ENCODE measurements at places on chromosomes 7 and 10.

- no peak for DNase-seq
Observed at GRCh38 chr10:70175516-70175915, 5.2 kb upstream of the SAR1A start.

- no peak for DNase-seq
Observed at GRCh38 chr10:67618116-67618515, 77.9 kb downstream of the CTNNA3 start.

GRCh38 chr7:77674878-77675277, 21.4 kb upstream of the RSBN1L start:
- DNase-seq, result no peak

GRCh38 chr10:22579826-22580225, 134.6 kb downstream of the PIP4K2A start:
- no peak for DNase-seq

DNA sequence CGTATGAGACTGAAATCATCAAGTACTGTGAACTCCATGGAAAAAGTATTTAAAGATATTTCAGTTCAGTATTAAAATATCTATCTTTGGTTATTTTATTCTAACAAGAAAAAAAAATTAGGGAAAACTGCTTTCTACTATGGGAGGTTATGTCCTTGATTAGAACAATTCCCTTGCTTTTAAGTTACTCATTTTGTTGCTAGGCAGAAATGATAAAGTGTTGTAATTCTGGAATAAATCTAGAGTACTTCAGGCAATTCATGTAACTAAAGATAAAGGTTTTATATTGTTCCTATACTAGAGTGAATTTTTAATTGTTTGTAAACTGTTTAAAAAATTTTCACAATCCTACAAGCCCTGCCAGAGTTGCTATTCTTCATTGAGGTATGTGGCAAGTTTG, 92.0 kb downstream of the BBS9 start:
- DNase-seq, result no peak

- DNase-seq, result peak; percentile 39
Observed at GRCh38 chr10:72260976-72261783, 12.5 kb upstream of the DDIT4 start.

- no peak for DNase-seq
Observed at GRCh38 chr7:130970696-130971095, 236.7 kb upstream of the KLF14 start.

- DNase-seq, result no peak
Observed at GRCh38 chr7:53996876-53997275, 545.3 kb upstream of the VSTM2A start.

GRCh38 chr10:5040010-5040673, 36.5 kb upstream of the AKR1C2 start:
- no peak for DNase-seq

DNA sequence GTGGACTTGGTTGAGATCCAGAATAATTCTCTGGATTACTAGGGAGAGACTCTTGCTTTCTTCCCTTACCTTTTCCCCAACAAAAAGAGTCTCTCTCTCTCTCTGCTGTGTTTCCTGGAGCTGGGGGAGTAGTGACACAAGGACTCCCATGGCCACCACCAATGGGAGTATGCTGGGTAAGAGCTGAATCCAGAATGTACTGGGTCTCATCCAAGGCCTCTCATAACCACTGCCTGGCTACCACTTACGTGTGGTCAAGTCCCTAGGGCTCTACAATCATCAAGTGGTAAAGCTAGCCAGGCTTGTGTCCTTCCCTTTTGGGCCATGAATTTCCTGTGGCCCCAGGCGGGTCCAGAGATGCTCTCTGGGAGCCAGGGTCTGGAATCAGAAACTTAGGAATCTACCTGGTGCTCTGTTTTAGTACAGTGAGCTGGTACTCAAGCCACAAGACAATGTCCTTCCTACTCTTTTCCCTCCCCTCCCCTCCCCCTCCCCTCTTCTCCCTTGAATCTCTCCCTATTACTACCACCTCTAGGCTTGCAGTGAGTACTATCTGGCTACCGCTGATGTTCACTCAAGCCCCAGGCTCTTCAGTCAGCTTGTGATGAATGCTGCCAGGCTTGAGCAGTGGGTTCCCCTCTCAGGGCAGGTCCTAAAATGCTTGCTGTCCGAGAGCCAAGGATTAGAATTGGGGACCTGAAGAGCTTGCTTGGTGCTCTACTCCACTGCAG, 196.6 kb downstream of the BBS9 start:
- DNase-seq, result no peak

GRCh38 chr10:6445671-6446316, 134.3 kb downstream of the PRKCQ start:
- peak; percentile 54 for DNase-seq

- DNase-seq, result no peak
Observed at GRCh38 chr7:154566877-154567276, 436.0 kb downstream of the PAXIP1 start.

GRCh38 chr10:88440541-88440940, 142.6 kb downstream of the RNLS start:
- DNase-seq, result no peak

GRCh38 chr7:2530071-2530987, 10.8 kb downstream of the LFNG start:
- DNase-seq, result peak; percentile 82

DNA sequence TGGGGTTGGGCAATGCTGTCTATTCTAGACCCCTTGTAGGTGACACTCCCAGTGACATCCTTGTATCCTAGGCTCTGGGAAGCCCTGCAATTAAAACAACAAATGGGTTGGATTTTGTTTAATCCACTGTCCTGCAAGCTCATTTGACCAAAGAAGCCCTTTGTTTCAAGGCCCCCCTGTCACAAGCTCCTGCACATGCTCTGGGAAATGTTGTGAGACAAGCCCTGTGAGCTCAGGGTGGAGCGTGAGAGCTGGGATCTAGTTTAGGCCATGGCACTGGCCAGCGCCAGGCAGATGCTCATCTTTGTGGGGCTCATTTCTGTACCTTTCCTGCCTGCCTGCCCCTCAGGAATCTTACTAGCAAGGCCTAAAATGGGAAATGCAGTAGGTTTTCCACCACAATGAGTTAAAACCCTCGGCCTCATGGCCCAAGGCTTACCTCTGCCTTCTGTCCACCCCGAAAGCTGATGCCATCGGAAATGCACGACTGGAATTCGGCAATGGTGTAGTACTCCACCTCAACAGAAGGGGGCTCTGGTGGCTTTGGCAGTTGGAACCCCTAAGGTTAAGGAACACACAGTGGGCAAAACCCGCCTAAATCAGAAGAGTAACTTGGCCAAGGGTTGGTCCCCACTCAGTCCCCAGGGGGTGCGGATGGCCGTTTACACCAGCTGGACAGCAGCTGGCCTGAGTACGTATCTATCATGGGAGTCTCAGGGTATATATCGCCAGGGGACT, 112.0 kb downstream of the NEURL1 start:
- no peak for DNase-seq

DNA sequence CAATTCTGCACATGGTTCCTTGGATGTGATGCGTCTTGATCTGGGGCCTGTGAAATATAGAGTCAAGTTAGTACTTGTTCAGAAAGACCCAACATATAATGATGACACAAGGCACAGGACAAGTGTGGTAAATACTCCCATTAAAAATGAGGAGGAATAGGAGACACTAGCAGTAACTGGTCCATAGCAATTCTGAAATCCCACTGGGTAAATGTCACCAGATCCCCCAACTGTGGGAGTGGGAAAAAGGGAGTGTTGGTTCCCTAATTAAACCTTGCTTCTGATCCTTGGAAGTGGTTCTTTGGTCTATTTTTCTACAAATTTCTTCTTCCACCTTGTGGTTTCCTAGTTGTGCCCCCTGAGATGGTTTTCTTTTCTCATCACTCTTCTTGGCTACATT, 62.5 kb upstream of the NRP1 start:
- no peak for DNase-seq

- DNase-seq, result no peak
Observed at GRCh38 chr7:130369110-130369711, 11.1 kb upstream of the CPA1 start.

DNA sequence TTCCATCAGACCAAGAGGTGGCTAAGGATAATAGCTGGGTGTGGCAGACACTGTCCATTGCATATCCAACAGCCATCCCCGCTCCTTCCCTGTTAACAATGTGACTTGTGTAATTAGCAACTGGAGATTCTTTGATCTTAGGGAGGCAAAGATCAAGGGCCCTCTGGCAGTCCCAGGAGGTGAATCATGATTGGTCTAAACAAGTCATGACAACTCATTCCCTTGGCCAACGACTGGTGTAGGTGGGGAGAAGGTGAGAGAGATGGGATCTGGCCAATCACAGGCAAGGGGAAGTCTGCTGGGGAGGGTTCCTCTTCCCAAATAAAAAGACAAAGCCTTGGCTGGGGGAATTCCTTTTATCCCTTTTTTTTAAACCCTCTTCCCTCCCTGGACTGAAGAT, 46.2 kb upstream of the COMTD1 start:
- DNase-seq, result no peak

DNA sequence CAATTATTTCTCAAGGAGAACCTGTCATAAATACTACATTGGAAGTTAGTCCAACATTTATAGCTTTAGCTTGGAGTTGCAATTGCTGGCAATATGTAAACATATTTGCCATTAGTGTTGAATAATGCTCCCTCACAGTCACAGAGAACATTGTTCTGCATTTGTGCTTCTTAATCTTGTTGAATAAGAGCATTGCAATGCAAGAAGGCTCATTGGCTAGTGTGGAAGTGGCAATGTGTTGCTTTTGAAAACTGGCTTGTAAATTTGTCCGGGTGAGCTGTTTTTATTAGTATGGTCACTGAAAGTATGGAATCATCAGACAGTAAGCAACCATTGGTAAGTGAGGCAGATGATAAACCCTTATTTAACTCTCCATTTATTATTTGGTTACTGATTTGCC, 47.7 kb upstream of the MBL2 start:
- DNase-seq, result no peak

- no peak for DNase-seq
Observed at GRCh38 chr10:98055841-98056516, 25.6 kb upstream of the CRTAC1 start.

- DNase-seq, result no peak
Observed at GRCh38 chr7:128530855-128531104, 54.2 kb downstream of the METTL2B start.

- no peak for DNase-seq
Observed at GRCh38 chr7:69622960-69623359, 24.7 kb downstream of the AUTS2 start.

DNA sequence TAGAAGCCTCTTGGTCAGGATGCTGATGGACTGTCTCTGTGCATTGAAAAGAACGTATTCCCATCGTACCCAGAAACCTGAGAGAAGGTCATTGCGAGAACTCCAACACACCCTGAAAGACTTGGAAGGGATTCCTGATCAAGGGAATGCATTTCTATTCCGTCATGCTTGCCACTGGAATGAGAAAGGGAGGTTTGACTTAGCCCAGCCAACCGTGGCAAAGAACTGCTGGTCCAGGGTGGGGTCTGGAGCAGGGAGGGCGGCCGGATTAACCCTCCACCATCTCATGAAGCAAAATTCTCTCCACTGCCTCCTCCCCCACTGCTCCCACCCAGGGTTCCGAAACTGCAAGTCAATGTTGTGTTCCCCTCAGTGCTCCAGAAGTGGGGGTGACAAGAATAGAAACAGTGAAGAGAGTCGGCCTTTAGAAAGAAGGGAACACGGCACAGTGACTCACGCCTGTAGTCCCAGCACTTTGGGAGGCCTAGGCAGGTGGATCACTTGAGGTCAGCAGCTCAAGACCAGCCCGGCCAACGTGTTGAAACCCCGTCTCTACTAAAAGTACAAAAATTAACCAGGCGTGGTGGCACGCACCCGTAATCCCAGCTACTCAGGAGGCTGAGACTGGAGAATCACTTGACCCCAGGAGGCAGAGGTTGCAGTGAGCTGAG, 137.5 kb upstream of the MGMT start:
- no peak for DNase-seq

GRCh38 chr10:92809840-92810239, 38.5 kb upstream of the EXOC6 start:
- no peak for DNase-seq

DNA sequence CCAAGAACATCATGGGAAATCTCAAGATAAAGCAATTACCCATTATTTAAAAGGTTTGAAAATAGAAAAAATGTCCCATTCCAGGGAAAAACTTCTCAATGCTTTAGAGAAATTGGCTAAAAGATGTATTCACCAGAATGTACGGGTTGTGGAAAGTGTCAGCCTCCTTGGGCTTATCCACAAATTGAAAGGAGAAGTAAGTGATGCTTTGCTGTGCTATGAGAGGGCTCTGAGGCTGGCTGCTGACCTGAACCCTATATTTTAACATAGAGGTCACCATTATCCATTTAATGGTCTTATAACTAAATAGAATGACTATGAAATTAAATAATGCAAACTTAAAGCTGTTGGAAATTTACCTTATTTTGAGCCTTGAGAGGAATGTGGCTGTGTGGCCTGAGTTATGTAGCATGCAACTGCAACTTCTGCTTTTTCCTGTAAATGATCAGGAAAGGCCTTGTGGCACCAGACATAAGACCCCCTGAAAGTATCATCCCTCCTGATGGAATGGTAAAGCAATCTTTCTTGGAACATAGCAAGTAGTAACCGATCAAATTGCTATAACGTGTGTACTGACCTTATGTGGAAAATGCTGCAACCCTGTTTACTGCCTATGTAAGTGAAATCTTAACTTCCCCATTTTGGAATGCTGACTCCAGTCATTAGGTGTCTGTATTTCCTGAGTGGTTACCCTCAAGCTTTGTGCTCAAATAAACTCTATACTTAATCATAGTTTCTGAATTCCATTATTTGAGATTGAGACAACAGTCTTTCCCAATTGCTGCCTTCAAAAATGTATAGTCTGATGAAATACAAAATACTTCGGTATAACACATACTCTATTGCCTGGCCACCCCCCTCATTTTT, 6.9 kb downstream of the IFIT1B start:
- DNase-seq, result no peak

- DNase-seq, result no peak
Observed at GRCh38 chr10:5293691-5294550, 70.8 kb upstream of the UCN3 start.

GRCh38 chr7:89780291-89780690, 374.0 kb upstream of the STEAP1 start:
- DNase-seq, result no peak

GRCh38 chr10:74451127-74451829, 300.3 kb downstream of the ADK start:
- DNase-seq, result no peak

- DNase-seq, result no peak
Observed at GRCh38 chr7:25287291-25287690, 59.0 kb upstream of the NPVF start.

DNA sequence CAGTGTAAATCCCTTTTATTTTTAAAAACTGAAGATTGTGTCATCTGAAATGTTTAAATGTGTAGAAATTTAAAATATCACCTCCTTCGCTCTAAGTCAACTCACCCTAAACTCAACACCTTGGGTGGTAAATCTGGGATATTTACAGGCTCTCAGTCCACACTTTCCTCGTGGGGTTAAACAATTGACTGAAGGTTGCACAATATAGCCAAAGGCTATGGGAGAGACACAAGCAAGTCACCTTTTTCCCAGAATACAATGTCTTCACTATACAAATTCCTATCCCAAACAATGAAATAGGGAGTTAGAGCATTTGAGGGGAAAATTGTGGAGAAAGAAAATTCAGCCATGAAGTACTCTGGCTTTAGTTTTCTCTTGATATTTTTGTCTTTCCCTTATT, 32.7 kb upstream of the MAT1A start:
- DNase-seq, result no peak

GRCh38 chr7:40499718-40500117, 364.9 kb downstream of the SUGCT start:
- DNase-seq, result no peak

GRCh38 chr10:126187399-126187798, 200.9 kb downstream of the ADAM12 start:
- DNase-seq, result no peak

- DNase-seq, result no peak
Observed at GRCh38 chr10:74415146-74415839, 264.3 kb downstream of the ADK start.

- no peak for DNase-seq
Observed at GRCh38 chr10:132943058-132943790, 854 bp upstream of the CFAP46 start.
